T-helper 2 cell treated with Interferon-gamma antibody and Interleukin-4, amounts not matched to agents 100 ng/mL and 5 ng/mL, for 36 hours (primary cell): ENCODE measurements at places on chromosomes 3 and 15. TPM values are rescaled to one million over a fixed set of nuclear protein-coding genes. Genes with fewer than 3 reads are reported as not detected.

Gene FYTTD1
- total RNA-seq: 42.9 and 43.3 TPM in 2 replicates

Gene SLC33A1
- 35.9 and 37.5 TPM in 2 replicates for total RNA-seq

Gene ADIPOQ
- not detected in 2 replicates for total RNA-seq

Gene TP53BP1
- total RNA-seq: 39.6 and 42.7 TPM in 2 replicates

Gene IQCF2
- total RNA-seq: not detected in 2 replicates

Gene STRC
- 0.36 and 0.48 TPM in 2 replicates for total RNA-seq

Gene GADL1
- not detected in 2 replicates for total RNA-seq
